ENCODE measurements at places on chromosomes 12 and 14. TPM values are rescaled to one million over a fixed set of nuclear protein-coding genes. Genes with fewer than 3 reads are reported as not detected.
A peak's percentile ranks its signal among the peaks of the same experiment; 100 is the strongest.

DNA sequence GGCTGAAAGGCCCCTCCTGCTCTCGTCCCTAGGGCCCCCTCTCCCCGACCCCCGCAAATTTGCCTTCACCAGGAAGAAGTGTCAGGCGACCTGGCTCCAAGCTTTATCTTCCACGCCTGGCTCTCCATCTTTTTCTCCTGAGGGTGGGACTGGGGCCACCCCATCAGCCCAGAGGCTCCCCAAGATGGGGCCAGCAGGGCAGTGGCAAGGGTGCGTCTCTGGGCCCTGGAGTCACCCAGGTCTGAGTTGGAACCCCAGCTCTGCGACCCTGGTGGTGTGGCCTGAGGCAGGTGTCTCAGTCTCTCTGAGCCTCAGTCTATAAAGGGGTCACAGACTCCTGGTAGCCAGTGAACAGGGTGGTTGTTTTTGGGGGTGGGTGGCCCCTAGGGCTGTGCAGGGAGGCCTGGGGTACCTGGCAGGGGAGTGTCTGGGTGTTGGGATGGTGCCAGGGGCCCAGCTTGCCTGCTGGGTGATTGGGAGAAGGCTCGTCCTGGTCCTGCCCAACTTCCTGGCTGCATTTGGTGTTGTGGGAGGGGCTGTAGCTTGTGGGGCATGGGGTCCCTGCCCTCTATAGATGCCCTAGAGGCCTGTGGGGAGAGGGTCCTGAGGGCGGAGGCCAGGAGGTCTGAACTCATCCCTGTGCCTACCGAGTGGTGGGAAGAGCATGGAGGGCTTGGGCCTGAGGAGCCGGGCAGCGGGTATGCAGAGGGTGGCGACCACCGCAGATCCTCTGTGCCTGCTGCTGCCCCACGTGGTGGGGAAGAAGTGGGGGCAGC, 7.6 kb downstream of the KIF26A start:
- no peaks in the 10 kb centered on the region for H3K36me3 ChIP-seq
- DNase-seq, result peak; percentile 84
- H3K27me3 ChIP-seq, result no peaks in the 10 kb centered on the region
- H3K4me1 ChIP-seq, result no peaks in the 10 kb centered on the region
- H3K27ac ChIP-seq, result no peak overlapping the region
- no peak overlapping the region for H3K4me3 ChIP-seq

MYH7 gene
- not detected for total RNA-seq

DNA sequence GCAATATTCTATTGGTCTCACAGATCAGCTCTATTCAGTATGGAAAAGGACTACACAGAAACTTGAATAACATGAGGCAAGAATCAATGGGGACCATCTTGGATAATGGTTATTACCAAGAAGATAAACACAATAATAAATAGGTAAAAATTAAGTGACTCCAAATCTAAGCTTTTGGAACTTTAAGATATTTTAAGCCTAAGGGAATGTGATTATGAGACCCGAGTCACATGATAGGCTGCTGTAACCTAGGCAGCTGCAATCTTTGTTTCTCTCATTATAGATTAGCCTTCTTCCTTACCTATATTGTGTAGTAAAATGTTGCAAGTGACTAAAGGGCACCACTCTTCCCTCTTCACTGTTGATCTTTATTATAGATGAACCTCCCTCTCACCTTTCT, 121.9 kb downstream of the SYT10 start:
- H3K4me3 ChIP-seq, result no peak overlapping the region
- H3K4me1 ChIP-seq, result no peaks in the 10 kb centered on the region
- no peaks in the 10 kb centered on the region for H3K36me3 ChIP-seq
- no peak overlapping the region for H3K27ac ChIP-seq
- no peaks in the 10 kb centered on the region for H3K27me3 ChIP-seq

- no peak overlapping the region for H3K27ac ChIP-seq
- H3K4me3 ChIP-seq, result no peak overlapping the region
- DNase-seq, result no peak
- H3K27me3 ChIP-seq, result no peaks in the 10 kb centered on the region
Observed at GRCh38 chr12:84644908-84645307, 267.7 kb downstream of the SLC6A15 start.

GRCh38 chr12:56528846-56529245, 7.2 kb downstream of the RBMS2 start:
- H3K36me3 ChIP-seq, result peaks cover 7% of the 10 kb centered on the region
- no peak overlapping the region for H3K27ac ChIP-seq
- peaks cover 22% of the 10 kb centered on the region for H3K4me1 ChIP-seq
- DNase-seq, result no peak
- no peak overlapping the region for H3K4me3 ChIP-seq

- no peak overlapping the region for H3K27ac ChIP-seq
- H3K36me3 ChIP-seq, result no peaks in the 10 kb centered on the region
- DNase-seq, result no peak
- H3K4me3 ChIP-seq, result no peak overlapping the region
Observed at GRCh38 chr12:75327642-75328041, 2.5 kb downstream of the CAPS2 start.

DNA sequence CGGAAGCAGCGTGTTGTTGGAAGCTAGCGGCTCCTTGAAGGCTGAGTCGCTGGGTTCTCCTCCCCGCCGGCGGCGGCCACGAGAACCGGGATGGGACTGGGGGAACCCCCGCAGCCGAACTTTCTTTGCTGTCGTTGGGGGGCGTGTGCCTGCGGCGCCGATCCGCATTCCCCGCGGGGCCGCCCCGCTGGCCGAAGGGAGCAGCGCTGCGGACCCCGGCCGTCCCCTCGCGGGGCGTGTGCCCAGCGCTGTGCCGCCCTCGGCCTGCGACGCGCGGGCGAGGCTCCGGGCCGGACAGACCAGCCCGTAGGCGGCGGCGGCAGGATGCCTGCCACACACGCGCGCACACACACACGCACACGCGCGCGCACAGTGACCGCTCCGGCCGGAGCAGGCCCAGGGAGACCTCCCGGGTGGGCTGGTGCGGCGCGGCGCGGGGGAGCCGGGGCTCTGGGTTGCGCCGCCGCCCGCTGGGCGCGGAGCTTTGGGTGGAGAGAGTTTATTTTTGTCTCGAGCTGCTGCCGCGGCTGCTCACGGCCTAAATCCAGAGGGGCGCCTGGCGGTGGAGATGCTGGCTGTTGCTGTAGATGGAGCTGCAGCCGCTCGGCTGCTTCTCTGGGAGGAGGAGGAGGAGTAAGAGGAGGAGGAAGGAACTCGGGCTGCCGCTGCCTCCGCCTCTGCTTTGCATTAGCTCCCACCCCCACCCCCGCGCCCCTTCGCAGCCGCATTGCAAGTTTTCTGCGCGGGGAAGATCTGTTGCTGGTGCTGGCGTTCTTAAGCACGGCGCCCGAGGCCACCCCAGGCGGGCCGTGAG, at the start of gene SAMD4A:
TSS of gene SAMD4A (plus strand) at position 719 of the 814 bp plus-strand sequence. CDS start 789 bp downstream, outside the sequence.
- H3K4me1 ChIP-seq, result peaks cover 52% of the 10 kb centered on the region
- peak within 1 kb of the TSS; percentile 86 for H3K4me3 ChIP-seq
- H3K27ac ChIP-seq, result peak within 1 kb of the TSS; percentile 85
- peak; percentile 94 for DNase-seq

PPFIA2 gene
- total RNA-seq, result 3.3 TPM

GRCh38 chr12:124940393-124941169, 26.1 kb upstream of the UBC start:
- peak overlapping the region; percentile 89 for H3K27ac ChIP-seq
- H3K36me3 ChIP-seq, result peaks cover 4% of the 10 kb centered on the region
- H3K4me3 ChIP-seq, result peak overlapping the region; percentile 68
- H3K27me3 ChIP-seq, result no peaks in the 10 kb centered on the region
- peak; percentile 93 for DNase-seq

CELA1 gene
- not detected for total RNA-seq

- peaks cover 10% of the 10 kb centered on the region for H3K27me3 ChIP-seq
- H3K27ac ChIP-seq, result no peak overlapping the region
- H3K4me1 ChIP-seq, result no peaks in the 10 kb centered on the region
- no peaks in the 10 kb centered on the region for H3K36me3 ChIP-seq
- no peak for DNase-seq
Observed at GRCh38 chr14:91372671-91373495, 44.7 kb downstream of the CCDC88C start.

DTX3 gene
- 17.1 TPM for total RNA-seq

DNA sequence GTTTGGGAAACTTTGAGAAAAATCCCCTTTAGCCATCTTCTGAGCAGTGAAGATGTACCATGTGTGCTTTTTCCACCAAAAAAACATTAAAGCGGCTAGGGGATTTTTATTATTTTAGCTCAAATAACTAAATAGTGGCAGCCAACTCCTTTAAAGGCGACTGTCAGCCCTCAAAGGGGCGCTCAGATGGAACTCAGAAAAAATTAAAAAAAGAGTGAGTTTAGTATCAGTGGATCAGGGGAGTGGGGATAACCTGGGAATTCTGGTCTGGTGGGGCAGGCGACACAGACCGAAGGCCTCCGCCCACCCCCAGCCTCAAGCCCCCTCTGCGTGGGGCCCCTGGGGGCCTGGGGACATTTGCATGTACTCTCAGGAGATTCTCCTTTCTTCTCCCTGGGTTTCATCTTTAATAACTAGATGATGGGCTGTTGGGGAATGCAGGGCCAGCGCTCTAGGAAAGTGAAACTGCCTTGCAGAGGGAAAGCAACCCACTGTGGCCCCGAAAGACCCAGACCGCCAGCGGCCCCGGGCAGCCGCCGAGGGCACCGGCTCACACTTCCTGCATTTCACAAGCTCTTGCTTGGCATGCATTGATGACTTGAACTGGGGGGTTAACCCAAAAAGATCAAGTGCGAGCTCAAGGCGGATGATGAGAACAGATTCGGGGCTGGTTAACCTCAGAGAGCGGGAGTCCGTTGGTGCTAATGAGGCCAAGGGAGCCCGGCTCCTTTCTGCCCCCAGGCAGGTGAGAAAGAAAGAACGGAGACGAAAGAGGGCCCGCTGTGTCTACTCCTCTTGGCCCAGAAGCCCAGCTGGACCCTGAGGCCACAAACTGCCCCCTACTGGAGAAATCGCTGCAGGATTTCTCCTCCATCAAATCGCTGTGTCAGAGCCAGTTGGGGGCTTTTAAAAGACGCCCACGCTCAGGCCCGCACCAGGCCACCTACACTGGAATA, 7.3 kb upstream of the BATF start:
- no peak overlapping the region for H3K27ac ChIP-seq
- H3K27me3 ChIP-seq, result peaks cover 5% of the 10 kb centered on the region
- H3K36me3 ChIP-seq, result no peaks in the 10 kb centered on the region
- peak overlapping the region; percentile 77 for H3K4me3 ChIP-seq
- DNase-seq, result no peak

- peaks cover 37% of the 10 kb centered on the region for H3K36me3 ChIP-seq
- no peak for DNase-seq
- H3K27ac ChIP-seq, result peak overlapping the region; percentile 13
- H3K4me3 ChIP-seq, result no peak overlapping the region
- H3K4me1 ChIP-seq, result peaks cover 7% of the 10 kb centered on the region
Observed at GRCh38 chr14:54424479-54424901, 16.7 kb downstream of the CNIH1 start.

GRCh38 chr12:87768501-87769287, 260.5 kb downstream of the C12orf50 start:
- no peak overlapping the region for H3K27ac ChIP-seq
- H3K4me3 ChIP-seq, result no peak overlapping the region
- no peaks in the 10 kb centered on the region for H3K4me1 ChIP-seq
- no peaks in the 10 kb centered on the region for H3K36me3 ChIP-seq
- H3K27me3 ChIP-seq, result no peaks in the 10 kb centered on the region

CLEC2A gene
- total RNA-seq, result not detected

DNA sequence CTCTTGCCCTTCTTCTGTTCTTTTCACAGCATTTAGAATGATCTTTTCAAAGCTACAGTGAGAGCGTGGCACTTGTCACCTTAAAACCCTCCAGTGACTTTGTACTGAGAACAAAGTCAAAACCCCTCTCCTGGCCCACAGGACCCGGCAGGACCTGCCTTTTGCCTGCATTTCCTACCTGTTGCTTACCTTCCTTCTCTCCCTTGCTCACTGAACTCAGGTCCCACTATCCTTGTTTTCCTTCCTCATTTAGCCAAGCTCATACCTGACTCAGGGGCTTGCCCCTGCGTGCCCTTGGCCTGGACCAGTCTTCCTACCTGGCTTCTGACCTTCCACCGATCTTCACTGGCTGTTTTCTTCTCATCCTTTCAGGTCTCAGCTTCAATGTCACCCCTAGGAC, 112.3 kb upstream of the PRMT8 start:
- peaks cover 22% of the 10 kb centered on the region for H3K27me3 ChIP-seq
- no peak overlapping the region for H3K4me3 ChIP-seq
- no peak for DNase-seq
- no peaks in the 10 kb centered on the region for H3K36me3 ChIP-seq
- no peak overlapping the region for H3K27ac ChIP-seq

NFATC4 gene
- total RNA-seq, result 101 TPM

KCTD10 gene
- 94.6 TPM for total RNA-seq

DNA sequence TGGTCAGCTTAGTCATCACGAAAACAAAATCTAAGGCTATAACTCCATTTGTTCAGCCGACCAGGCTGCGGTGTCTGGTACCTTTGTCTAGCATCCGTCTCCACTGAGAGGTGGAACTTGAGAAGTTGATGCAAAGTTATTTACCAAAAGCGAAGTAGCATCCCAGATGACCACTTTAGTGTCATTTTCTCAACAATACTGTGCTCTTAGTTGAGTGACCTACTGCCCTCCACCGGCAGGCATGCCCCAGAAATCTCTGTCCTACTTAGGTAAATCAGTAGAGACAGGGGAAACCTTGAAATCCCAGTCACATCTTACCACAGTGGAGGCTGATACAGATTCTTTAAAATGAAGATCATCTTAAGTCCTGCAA, 1.3 kb upstream of the ST8SIA1 start:
- H3K4me1 ChIP-seq, result peaks cover 12% of the 10 kb centered on the region
- no peak for DNase-seq
- peaks cover 29% of the 10 kb centered on the region for H3K27me3 ChIP-seq
- H3K4me3 ChIP-seq, result peak overlapping the region; percentile 77

GRCh38 chr14:30389877-30390385, 169.0 kb upstream of the G2E3 start:
- DNase-seq, result no peak
- H3K27ac ChIP-seq, result no peak overlapping the region
- no peaks in the 10 kb centered on the region for H3K4me1 ChIP-seq
- H3K36me3 ChIP-seq, result no peaks in the 10 kb centered on the region

- peak within 1 kb of the TSS; percentile 64 for H3K4me3 ChIP-seq
- no peak for DNase-seq
- H3K36me3 ChIP-seq, result no peaks in the 10 kb centered on the region
- no peak within 1 kb of the TSS for H3K27ac ChIP-seq
- H3K4me1 ChIP-seq, result peaks cover 12% of the 10 kb centered on the region
Observed at GRCh38 chr14:64293976-64294671, at the start of gene ESR2. ESR2 (minus strand) TSS chr14:64294371; CDS start chr14:64282985, 11,386 bp downstream.

PCNX1 gene
- total RNA-seq, result 72.5 TPM

- peaks cover 7% of the 10 kb centered on the region for H3K27me3 ChIP-seq
- no peak overlapping the region for H3K27ac ChIP-seq
- no peak for DNase-seq
- no peaks in the 10 kb centered on the region for H3K4me1 ChIP-seq
Observed at GRCh38 chr14:55724736-55725135, 144.7 kb downstream of the KTN1 start.

COX8C gene
- not detected for total RNA-seq

ARMH4 gene
- total RNA-seq, result 14.1 TPM

GRCh38 chr12:52903285-52903854, 1.5 kb downstream of the KRT8 start:
- DNase-seq, result peak; percentile 98
- H3K4me1 ChIP-seq, result peaks cover 12% of the 10 kb centered on the region
- no peaks in the 10 kb centered on the region for H3K27me3 ChIP-seq
- H3K36me3 ChIP-seq, result no peaks in the 10 kb centered on the region

CABP1 gene
- total RNA-seq, result not detected

Measured in osteoblast (primary cell).